ENCODE measurements at places on chromosomes 11 and 22.

GRCh38 chr11:29324328-29324727 is 692.5 kb downstream of the KCNA4 start:
- peaks cover 3% of the 10 kb centered on the region for H3K27me3 ChIP-seq
- no peak overlapping the region for H3K27ac ChIP-seq
- no peak for DNase-seq
- H3K36me3 ChIP-seq, result no peaks in the 10 kb centered on the region

- peaks cover 5% of the 10 kb centered on the region for H3K4me1 ChIP-seq
- no peak for DNase-seq
- peaks cover 5% of the 10 kb centered on the region for H3K27me3 ChIP-seq
- no peak overlapping the region for H3K4me3 ChIP-seq
Measured at GRCh38 chr11:94325681-94326080, 21.3 kb downstream of the IZUMO1R start.

DNA sequence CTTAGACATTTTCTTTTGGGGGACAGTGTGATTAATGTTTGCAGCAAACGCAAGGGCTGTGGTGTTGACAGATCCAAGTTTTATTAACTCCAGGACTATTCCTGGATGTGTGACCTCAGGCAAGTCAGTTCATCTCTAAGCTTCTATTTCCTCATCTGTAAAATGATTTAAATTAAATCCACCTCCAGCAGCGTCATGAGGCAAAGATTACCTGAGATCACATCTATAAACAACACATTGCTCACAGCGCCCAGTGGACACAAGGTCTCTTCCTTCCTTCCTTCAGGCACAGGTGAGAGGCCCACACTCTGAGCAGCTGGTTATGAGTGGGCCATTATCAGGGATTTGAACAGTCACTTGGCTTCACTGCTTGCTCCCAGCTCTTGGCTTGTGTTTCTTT is 111.2 kb upstream of the RASSF10 start:
- no peak overlapping the region for H3K4me3 ChIP-seq
- peaks cover 20% of the 10 kb centered on the region for H3K4me1 ChIP-seq
- DNase-seq, result no peak
- H3K36me3 ChIP-seq, result peaks cover 20% of the 10 kb centered on the region
- no peaks in the 10 kb centered on the region for H3K27me3 ChIP-seq

- DNase-seq, result no peak
- H3K27me3 ChIP-seq, result no peaks in the 10 kb centered on the region
- no peak overlapping the region for H3K27ac ChIP-seq
Measured at GRCh38 chr11:27052668-27053067, 12.1 kb downstream of the BBOX1 start.

DNA sequence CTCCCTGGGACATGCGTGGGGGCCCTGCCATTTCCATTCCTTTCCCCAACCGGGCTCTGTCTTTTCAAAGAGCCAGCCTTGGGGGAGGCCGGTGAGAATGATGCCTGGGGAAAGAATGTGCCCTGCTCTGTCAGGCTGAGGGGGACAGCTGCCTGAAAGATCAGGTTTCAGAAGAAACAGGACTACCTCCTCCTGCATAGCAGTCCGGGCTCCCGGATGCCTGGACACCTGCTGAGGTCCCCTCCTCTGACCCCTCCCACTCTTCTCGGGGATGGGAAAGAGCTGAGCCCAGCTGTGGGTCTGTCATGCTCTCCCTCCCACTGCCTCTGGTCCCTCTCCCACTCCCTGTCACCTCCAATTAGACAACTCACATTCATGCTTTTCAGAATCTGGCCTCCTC is 41.8 kb upstream of the CDON start:
- H3K36me3 ChIP-seq, result no peaks in the 10 kb centered on the region
- no peak for DNase-seq
- no peak overlapping the region for H3K4me3 ChIP-seq
- no peak overlapping the region for H3K27ac ChIP-seq
- peaks cover 31% of the 10 kb centered on the region for H3K27me3 ChIP-seq

GRCh38 chr11:73225001-73225686 is 7.1 kb downstream of the P2RY2 start:
- no peak overlapping the region for H3K27ac ChIP-seq
- no peak for DNase-seq
- peaks cover 14% of the 10 kb centered on the region for H3K27me3 ChIP-seq
- no peaks in the 10 kb centered on the region for H3K36me3 ChIP-seq
- H3K4me1 ChIP-seq, result no peaks in the 10 kb centered on the region

DNA sequence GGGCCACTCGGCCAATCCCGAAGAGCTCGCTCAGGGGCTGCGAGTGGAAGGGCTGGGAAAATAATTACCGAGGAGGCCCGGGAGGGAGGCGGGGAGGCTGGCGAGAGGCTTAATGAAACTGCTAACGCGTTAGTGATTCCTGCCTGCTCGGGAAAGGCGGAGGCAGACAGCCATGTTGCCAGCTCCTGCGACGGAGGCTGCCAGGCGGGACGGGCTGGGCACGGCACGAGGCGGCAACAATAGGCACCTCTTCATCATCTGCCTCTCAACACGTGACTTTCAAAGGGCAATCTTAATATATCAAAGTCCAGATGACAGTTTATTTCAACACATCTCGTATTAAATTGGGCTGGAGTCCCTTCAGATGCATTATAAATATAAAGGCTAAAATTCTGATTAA is 68.0 kb upstream of the TCF20 start:
- DNase-seq, result no peak
- H3K27me3 ChIP-seq, result peaks cover 13% of the 10 kb centered on the region
- no peak overlapping the region for H3K4me3 ChIP-seq
- H3K27ac ChIP-seq, result no peak overlapping the region
- H3K36me3 ChIP-seq, result no peaks in the 10 kb centered on the region
- H3K4me1 ChIP-seq, result peaks cover 18% of the 10 kb centered on the region

DNA sequence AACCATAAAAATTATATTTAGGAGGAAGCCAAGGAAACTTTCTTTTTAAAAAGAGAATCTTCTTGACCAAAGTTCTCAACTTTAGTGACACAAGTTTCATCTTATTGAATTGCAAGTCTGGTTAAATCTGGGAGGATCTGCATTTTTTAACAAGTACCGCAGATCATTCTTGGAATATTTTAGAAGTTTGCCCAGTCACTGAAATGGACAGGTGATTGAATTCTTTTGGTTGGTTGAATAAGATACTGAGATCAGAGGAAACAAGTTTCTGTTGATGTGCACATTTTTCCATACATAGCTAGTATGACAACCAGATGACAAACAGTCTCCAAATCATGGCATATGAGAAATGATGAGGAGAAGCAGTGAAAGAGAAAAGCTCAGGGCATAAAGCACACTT is 50.2 kb downstream of the SLN start:
- H3K4me3 ChIP-seq, result no peak overlapping the region
- peaks cover 5% of the 10 kb centered on the region for H3K27me3 ChIP-seq
- peaks cover 11% of the 10 kb centered on the region for H3K4me1 ChIP-seq
- no peaks in the 10 kb centered on the region for H3K36me3 ChIP-seq
- no peak overlapping the region for H3K27ac ChIP-seq
- no peak for DNase-seq

- no peaks in the 10 kb centered on the region for H3K27me3 ChIP-seq
- H3K27ac ChIP-seq, result no peak overlapping the region
- no peak overlapping the region for H3K4me3 ChIP-seq
- H3K36me3 ChIP-seq, result no peaks in the 10 kb centered on the region
- DNase-seq, result no peak
Measured at GRCh38 chr11:65210748-65211147, 29.0 kb downstream of the CAPN1 start.

GRCh38 chr11:72209101-72209500 is 7.5 kb upstream of the FOLR2 start:
- no peak overlapping the region for H3K4me3 ChIP-seq
- no peak overlapping the region for H3K27ac ChIP-seq
- H3K36me3 ChIP-seq, result no peaks in the 10 kb centered on the region
- H3K27me3 ChIP-seq, result peaks cover 10% of the 10 kb centered on the region
- no peak for DNase-seq

DNA sequence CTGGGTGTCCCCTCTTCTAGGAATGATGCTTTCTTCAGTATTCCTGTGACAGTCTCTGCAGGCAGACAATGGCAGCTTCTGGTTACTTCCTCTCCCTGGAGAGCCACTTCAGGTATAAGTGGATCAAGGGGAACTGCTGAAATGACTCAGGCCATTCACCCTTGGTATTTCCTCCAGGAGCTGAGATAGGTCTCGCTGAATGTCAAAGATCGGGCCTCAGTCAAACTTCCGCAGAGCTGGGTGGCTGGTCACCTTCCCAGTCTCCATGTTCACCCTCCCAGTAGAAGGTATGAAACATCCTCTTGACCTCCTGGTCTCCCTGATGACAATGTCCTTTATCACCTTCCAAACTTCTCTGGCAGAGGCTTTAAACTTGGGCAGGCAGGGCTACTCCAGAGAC is 1.8 kb upstream of the ANKK1 start:
- no peak for DNase-seq
- H3K4me3 ChIP-seq, result no peak overlapping the region
- H3K36me3 ChIP-seq, result no peaks in the 10 kb centered on the region
- H3K27me3 ChIP-seq, result peaks cover 14% of the 10 kb centered on the region
- no peaks in the 10 kb centered on the region for H3K4me1 ChIP-seq
- H3K27ac ChIP-seq, result no peak overlapping the region

DNA sequence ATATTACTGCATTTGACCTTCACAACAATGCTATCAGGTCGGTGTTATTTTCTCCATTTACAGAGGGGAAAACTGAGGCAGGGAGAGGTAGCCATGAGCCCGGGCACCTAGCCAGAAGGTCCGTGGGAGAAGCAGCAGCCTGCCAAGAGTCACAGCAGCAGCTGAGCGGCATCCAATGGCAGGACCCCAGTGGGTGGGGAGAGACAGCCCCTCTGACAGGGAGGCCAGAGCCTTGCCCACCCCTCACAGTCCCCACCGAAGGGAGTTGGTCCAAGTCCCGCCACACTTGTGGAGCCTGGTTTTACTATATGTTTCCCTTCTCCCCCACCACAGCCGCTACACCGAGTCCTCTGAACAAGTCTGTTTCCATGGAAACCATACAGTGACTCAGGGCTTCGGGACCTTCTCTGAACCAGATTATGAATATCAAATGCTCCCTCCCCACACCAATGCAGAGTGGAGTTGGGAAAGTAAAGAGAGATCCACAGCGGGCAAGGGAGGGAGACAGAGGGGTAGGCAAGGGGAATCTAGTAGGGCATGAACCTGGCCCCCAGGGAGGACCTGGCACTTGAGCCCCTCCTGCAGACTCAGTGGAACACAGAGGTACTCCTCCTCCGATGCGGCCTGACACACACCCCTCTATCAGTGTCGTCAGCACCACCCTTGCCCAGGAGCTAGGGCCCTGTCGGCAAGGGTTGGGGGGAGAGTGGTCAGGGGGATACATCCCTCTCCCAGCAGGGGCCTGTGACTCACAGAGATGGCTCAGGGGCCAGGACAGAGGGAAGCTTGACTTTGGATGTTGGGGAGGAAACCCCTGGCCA is 2.5 kb downstream of the CHST1 start:
- H3K4me3 ChIP-seq, result peak overlapping the region; percentile 88
- H3K27ac ChIP-seq, result peak overlapping the region; percentile 35
- H3K36me3 ChIP-seq, result no peaks in the 10 kb centered on the region
- DNase-seq, result no peak

DNA sequence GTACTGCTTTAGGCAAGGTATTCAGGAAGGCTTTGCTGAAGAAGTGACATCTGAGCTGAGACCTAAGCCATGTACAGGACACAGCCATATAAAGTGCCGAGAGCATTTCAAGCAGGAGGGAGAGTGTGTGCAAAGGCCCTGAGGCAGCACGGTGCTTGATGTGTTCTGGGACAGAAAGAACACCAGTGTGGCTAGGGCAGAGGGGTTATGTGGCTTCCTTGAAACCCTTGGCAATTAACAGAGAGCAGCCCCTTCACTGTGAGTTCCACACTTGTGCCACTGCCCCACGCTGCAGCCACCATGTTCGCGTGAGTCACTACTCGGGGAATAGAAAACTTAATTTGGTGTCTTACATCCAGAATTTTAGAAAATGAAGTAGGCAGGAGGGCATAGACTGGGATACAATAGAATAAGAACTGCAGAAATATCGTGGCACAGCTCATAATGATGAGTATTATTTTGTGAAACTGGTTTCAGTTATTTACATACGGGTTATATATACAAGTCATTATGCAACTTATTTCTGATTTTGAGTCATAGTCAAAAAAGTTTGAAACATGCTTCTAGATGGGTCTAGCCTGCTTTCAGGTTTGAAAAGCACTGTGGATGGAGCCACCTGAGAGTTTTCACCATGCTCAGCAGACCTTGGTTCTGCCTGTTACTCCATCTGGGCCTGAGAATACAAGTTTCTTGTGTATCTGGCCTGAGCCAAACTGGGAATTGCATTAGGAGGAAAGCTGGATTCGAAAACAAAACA is 11.8 kb downstream of the IL10RA start:
- no peak overlapping the region for H3K4me3 ChIP-seq
- DNase-seq, result no peak
- H3K4me1 ChIP-seq, result peaks cover 7% of the 10 kb centered on the region
- no peaks in the 10 kb centered on the region for H3K27me3 ChIP-seq

DNA sequence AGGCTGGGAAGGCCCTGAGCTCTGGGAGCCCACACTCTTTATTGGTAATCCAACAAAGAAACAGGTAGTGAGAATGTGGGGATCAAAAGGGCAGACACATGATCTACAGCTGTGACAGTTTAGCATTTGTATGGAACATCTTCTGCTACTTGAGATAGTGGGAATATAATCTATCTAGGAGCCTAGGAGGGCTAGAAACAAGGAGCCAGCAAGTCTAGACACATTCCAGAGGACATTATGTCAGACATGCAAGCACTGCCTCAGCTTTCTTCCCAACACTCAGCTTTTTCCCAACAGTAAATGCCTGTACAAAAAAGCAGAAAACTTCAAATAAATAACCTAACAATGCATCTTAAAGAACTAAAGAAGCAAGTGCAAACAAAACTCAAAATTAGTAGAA is 1150.6 kb upstream of the RAG2 start:
- H3K27me3 ChIP-seq, result no peaks in the 10 kb centered on the region
- H3K4me1 ChIP-seq, result no peaks in the 10 kb centered on the region
- H3K4me3 ChIP-seq, result no peak overlapping the region

Measured in neural crest cell (in vitro differentiated cells).